ENCODE measurements at places on chromosomes 5 and 9.

- no peak for DNase-seq
Measured at GRCh38 chr5:96072138-96072790, 110.6 kb upstream of the ELL2 start.

GRCh38 chr5:73451224-73452130 is 2.9 kb upstream of the FOXD1 start:
- peak; percentile 54 for DNase-seq

GRCh38 chr5:91495699-91496098 is 112.6 kb upstream of the ARRDC3 start:
- no peak for DNase-seq

DNA sequence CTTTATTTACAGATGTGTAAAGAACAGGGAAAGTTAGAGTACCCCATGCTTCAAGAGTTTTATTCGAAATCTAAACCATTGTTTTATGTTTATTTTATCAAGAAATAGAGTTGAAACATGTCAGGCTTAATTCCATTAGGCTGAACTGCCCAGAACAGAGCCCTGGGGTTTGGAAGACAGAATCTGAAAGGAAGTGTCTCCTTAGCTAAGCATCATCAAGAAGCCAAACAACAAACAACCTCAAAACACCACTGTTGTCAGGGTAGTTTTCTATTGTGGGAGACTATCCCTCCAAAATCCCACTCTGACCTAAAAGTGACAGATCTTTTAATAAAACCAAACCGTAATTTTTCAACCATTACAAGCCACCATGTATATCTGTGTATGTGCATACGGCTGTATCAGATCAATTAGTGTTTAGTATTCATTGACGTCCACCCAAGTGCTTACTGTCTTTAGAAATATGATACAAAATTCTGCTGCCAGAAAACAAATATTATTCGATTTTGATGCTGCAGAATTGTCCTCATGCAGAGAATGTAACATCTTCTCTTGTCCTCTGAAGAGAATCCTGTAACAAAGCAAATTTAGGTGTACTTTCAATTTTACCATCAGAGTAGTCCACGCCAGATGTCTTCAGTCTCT is 271.9 kb upstream of the TMEM161B start:
- no peak for DNase-seq

DNA sequence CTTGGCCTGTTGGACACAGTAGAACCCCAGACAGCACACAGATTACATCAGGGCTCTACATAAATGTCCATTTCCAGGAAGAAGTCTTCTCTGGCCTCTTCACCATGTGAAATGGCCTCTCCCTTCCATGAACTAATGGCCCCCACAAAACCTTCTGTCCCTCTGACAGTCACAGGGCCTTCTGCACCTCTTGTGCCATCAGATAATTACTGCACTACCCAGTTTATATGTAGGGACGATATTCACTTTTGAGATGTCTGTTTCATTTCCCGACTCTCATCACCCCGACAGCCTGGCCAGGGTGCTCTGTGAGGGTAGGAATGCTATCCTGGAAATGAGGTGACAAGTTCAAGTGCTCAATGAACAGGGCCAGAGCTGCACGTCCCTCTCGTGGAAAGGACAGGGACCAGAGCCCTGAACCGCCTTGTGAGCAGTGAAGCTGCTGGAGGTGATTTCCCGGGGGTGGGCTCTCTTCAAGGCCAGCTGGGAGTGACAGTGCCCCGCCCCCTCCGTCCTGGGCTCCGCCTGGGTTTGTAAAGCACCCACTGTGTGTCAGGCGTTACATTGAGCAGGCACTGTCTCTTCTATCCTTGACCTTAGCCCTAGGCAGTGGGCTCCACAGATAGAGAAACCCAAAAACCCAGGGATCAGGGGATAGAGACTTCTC is 3.0 kb upstream of the FAM78A start:
- no peak for DNase-seq

DNA sequence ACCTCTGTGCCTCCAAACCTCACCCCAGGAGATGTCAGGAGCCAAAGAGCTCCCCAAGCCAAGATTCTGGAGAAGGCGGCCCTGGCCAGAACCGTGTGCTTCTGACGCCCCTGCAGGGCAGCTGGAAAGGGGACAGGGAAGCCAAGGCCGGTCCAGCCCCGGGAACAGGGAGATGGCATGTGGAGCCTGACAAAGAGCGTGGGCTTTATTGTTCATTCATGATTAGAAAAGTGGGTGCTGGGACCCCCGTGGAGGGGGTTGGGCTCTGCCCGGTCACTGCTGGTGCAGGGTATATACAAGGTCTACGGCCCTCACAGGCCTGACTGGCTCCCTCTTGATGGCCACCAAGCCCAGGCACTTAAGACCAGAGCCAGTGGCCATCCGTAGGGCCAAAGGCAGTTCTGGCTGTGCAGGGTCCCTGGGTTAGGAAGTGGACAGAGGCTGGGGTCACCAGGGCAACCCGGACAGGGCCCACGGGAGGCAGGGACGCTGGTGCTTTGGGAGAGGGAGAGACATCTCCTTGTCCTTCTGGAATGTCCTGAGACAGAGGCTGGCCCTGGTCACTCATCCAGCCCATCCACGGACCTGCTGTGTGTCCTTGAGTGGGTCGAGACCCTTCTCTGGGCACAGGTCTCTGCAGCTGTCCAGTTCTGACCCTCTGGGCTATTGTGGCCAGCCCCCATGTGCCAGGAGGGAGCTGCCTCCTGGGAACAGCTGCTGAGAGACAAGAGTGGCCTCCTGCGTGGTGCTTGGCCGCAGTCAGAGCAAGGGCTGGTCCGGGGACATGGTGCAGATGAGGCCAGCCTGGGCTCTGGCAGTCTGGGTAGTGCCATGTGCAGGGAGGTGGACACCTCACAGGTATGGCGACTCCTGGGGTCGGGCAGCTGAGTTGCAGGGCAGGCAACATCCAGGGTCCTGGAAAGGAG is 12.5 kb downstream of the NINJ1 start:
- no peak for DNase-seq

GRCh38 chr9:16824545-16825330 is 45.7 kb downstream of the BNC2 start:
- DNase-seq: no peak

Measured in T-helper 1 cell (primary cell).